Retina (tissue), 1 donor: ENCODE measurements at places on chromosomes 3 and 15.

DNA sequence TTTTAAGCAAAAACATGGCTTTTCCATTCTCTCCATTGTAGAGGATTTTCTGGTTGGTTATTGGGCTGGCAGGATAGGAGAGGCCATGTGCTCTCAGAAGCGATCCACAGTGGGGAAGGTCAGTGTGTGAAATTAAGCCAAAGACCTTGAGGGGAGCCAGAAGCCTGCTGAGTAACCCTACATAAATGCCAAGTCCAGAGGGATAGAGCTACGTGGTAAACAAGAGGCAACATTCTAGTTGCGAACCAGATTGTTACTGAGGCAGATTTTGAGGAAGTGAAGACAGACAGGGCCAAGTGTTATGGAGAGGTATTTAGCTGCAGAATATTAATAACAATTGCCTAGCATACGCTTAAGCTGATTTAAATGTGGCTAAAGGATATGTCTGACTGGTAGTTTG, 592.8 kb upstream of the GBE1 start:
- DNase-seq: no peak

DNA sequence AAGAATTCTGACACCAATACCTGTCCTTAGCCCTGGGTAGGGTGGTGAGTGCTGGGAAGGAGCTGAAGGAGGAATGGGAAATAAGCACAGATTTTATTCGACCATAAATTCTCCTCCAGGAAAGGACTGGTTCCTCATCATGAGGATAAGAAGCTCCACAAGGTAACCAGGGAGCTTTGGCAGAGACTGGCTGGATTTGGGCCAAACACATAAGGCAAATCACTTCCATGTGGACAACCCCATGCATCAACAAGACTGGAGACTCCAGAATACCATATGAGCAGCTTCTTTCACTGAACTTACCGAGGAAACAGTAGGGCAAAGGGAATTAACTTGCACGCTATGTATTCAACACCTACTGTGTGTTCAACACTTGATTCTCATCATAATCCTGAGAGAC, 312.5 kb downstream of the NTRK3 start:
- no peak for DNase-seq

GRCh38 chr3:185658943-185659342, 72.8 kb downstream of the SENP2 start:
- DNase-seq: no peak

DNA sequence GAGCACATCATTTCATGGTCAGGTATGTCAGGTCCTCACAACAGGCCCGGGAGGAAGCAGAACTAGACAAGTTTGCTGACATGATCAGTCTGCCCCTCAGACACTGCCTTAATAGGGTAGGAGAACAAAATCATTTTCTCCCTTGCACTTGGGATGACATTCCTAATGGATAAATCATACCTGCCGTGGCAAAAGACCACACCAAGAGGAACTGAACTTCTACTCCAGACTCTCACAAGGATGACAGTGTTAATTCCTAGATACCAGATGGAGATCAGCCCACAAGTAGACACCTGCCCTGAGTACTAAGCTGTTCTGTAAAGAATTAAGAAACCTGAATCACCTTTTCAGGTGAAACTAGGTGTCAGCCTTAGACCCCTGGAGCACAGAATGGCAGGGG, 19.5 kb downstream of the SIAH2 start:
- DNase-seq: no peak

- DNase-seq: no peak
These were observed 15.6 kb downstream of the CYP19A1 start for GRCh38 chr15:51322621-51323296.

GRCh38 chr3:136733317-136733833, 18.8 kb downstream of the STAG1 start:
- DNase-seq: no peak
